ENCODE measurements at places on chromosomes 13 and 19. TPM values are rescaled to one million over a fixed set of nuclear protein-coding genes. Genes with fewer than 3 reads are reported as not detected.

Gene CASP14
- polyA plus RNA-seq, result not detected

Gene ATP4A
- not detected for polyA plus RNA-seq

Gene ALOX5AP
- polyA plus RNA-seq, result 0.40 TPM

Gene OR10H2
- not detected for polyA plus RNA-seq

Gene SLITRK6
- 0.80 TPM for polyA plus RNA-seq

Gene CYP2A7
- polyA plus RNA-seq, result not detected

Gene USHBP1
- polyA plus RNA-seq, result not detected

Gene SLITRK1
- 1.1 TPM for polyA plus RNA-seq

GRCh38 chr13:34833562-34834182, 108.4 kb upstream of the NBEA start:
- DNase-seq, result no peak

DNA sequence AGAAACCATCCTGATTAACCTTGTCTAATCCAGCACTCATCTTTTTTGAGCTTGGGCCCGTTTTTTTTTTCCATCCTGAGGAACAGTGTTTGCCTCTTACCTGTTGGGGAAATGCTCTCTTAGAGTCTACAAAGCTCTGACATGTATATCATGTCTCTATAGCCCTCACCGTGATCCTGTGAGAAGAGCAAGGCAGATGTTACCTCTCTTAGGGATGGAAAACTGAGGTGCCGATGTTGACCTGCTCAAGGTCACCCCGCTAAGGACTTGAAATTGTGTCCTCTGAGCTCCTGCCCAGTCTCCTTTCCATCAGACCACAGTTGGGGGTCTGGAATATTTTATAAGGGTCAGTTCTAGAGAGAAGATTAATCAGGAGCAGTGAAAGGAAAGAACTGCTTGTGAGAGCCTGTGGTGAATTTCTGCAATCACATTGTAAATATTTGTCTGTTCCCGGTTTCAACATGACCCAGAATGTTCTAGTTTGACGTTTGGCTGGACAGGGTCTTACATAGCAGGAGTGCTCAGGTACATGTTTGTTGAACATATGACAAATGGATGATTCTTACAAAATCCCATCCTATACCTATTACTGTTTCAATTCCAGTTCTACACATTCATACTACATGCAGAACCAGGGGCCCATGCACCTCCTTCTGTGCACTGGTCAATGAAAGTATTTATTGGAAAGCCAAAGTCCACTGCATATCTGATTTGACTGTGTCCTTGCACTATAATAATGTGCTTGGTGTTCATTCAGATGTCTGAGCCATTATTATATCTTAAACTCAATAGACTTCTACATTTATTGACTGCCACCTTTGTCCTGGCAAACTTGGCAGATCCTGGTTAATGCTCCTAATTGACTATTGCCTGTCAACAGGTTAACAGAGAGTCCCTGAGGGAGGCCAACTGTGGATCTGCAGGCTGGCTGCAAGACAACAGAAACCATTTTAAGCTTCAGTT, 12.1 kb downstream of the SLC25A15 start:
- DNase-seq, result no peak

GRCh38 chr19:55358943-55359908, 3.8 kb downstream of the GARIN5B start:
- DNase-seq, result no peak

DNA sequence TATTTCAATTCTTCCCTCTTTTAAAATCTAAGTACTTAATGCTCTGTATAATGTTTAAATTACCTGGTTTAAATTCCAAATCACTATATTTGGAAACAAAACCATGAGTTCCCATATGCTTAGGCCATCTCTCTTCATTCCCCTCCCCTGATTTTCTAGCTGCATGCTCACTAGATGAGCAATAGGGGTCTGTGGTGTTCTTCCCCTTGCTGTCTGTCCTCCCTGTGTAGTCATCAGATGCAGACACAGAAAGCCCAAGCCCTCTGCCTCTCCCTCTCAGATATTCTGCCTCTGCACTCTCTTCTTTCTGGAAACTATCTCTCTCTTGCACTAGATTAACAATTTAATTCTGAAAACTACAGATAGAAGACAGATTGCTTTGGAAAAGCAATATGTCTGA, 1730.2 kb downstream of the OLFM4 start:
- no peak for DNase-seq

DNA sequence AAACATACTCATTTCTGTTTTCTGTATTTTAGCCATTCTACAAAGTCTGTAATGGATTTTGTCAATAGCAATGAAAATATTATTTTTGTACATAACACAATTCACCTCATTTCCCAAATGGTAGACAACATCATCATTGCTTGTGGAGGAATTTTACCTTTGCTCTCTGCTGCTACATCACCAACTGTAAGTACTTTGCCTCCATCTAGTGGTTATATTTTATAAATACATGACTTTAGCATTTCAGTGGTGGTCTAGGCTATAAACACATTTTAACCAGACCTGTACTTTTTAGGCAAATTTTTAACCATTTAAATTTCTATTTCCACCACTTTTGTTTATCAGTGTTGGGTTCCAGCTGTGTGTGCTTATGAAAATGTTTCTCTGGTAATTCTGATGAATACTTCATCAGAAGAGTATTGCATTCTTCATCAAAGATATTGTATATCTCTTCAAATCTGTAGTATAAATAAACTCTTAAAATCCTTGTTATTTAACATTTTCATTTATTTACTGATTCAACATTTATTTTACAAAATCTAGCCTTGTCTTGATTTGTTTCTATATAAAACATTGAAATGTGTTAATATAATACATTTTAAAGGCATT, 222.4 kb downstream of the NBEA start:
- DNase-seq, result no peak

DNA sequence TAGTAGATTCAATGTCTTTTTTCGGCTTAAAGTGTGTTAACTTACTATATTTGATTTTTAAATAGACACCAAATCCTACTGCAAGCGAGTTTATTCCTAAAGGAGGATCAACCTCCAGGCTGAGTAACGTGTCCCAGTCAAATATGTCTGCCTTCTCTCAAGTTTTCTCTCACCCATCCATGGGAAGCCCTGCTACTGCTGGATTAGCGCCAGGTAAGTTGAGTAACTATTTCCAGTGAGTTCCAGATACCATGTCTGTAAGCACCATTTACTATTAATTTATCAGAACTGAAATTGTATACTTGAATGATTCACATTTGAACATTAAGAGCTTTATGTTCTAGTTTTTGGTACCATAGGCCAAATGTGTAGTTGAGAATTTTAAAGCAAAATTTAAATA, 81.8 kb downstream of the PAN3 start:
- no peak for DNase-seq

DNA sequence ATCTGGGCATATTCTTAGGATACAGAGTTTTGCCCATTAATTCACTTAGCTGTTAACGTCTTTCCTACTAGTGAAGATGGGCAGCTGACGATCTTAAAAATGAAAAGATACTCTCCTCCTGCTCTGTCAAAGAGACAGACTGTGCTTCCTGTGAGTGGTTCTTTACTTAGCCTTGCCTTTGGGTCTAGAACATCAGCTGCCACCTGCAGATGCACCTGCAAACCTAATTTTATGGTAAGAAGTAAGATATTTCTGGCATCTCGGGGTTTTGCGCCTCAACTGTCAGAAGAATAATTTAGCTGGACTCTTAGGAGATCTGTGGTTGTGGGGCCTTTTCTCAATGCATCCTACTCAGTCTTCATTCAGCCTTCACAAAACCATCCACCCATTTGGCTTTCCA, 36.2 kb downstream of the TRPC4 start:
- no peak for DNase-seq

GRCh38 chr13:77002590-77003190, 10.8 kb downstream of the CLN5 start:
- DNase-seq, result no peak

GRCh38 chr13:62482351-62482750, 1066.7 kb upstream of the PCDH20 start:
- no peak for DNase-seq

GRCh38 chr13:90751026-90751425, 596.5 kb upstream of the MIR17HG start:
- DNase-seq, result no peak

DNA sequence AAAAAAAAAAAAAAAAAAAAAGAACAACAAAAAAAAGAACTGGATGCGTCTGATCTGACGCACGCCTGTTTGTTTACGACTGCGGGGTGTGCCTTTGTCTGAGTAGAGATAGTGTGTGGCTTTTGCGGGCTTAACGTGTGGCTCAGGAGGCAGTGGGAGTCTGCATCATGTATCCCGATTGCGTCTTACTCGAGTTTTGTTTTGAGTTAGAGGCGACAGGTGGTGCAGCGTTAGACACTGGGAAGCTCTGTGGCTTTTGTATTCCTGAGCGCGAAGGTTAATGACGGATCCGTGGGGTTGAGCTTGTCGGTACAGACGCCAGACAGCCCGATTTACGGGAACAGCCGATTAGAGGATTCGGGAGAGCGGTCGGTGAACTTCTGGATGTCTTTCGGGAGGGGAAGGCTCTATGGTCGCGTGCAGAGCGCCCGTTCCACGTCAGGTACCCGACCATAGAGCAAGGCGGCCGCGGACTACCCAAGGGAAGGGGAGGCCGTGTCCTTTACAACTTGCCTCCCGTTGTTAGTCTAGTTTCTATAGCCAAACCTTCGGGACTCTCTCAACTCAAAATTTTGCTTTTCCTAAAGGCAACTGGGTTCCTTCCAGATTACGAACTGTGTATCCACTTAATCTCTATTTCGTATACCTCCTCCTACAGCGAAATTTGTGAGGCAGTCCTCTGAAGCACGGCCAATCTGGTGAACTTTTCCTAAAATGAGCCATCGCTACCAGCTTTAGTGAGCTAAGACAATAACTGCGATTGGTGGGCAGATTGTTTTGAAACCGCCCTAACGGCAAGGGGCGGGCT, 926 bp upstream of the HNRNPUL1 start:
- peak; percentile 52 for DNase-seq

DNA sequence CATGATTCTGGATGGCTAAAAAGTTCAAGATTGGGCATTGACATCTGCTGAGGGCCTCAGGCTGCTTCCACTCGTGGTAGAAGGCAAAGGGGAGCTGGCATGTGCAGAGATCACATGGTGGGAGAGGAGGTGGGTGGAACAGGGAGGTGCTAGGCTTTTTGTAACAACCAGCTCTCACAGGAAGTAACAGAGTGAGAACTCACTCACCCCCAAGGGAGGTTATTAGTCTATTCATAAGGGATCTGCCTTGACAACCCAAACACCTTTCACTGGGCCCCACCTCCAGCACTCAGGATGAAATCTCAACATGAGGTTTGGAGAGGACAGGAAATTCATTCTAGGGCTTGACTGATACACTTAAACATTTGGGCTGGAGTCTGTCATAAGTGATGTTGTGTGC, 197.7 kb upstream of the RNF113B start:
- no peak for DNase-seq

DNA sequence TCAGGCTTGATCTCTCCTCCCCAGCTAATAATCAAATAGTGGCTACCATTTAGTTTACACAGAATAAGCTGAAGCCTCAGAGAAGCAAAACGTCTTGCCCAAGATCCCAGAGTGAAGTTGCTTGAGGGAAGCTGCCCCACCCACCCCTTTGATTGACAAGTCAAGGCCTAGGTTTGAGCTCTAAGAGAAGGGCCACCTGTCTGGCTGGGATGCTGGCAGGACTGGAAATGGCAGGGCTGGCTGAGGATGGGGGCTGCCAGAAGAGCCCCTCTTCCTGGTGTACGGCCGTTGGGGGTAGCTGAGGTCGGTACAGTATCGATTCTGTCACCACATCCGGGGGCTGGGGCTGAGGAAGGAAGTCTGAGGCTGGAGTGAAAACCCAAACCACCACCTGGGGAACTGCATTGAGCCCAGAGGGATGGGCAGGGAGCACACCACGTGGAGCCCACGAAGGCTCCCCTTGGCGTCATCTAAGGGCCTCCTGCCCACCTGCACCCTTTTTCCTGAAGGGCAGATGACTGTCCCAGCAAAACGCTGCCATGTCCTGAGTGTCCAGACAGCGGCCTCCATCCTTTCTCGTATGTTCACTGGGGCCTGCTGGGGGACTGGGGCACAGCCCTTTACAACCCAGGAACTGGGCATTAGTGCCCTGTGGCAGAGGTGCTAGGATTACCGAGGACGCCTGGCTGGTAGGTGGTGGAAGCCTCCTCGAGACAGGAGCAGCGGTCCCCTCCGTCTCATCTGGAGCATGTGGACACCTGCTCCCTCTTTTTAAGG, 1.4 kb upstream of the PRKD2 start:
- no peak for DNase-seq

GRCh38 chr13:74892096-74892495, 589.9 kb downstream of the TBC1D4 start:
- no peak for DNase-seq

Data from BJ (cell line).